Hematopoietic multipotent progenitor cell treated with erythropoietin and hydrocortisone succinate and interleukin-3 and kit ligand, for 8 days (in vitro differentiated cells): ENCODE measurements at places on chromosomes 2 and 18.

DNA sequence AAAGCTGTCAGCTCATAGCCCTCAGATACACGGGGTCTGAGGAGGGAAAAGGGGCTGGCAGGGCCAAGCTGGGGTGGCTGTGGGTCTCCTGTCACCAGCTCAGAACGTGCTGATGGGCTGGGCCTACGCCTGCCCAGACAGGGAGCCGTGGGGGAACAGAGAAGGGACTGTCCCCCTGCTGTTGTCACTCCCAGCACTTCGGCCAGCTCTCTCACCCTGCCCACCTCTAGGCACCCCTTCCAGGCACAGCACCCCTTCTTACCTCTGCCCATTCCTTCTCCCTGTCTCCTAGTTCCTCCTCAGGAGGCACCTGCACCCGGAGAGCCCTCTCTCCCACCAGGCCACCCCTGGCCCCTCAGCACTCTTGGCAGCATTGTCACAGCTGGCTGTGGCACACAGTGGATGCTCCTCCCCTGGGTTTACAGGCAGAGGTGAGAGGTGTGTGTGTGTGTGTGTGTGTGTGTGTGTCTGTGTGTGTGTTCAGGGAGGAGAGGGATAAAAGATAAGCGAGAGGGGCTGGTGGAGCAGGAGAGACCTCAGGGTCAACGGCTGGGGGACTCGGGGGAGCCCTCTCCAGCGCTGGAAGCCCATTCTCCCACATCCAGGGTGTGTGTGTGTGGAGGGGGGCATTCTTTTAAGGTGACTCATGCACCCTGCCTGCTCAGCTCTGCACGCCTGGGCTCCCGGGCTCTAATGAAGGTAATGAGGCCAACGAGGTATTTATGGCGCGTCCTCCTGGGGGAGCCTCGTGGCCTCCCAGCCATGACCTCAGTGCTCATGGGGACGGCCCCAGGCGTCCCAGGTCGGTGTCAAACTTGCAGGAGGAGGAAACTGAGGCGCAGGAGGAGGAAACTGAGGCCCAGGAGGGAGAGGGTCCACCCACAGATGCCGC lies 66.1 kb upstream of the SMAD7 start:
- DNase-seq, result no peak

GRCh38 chr2:24852026-24852425 lies 58.8 kb downstream of the CENPO start:
- DNase-seq, result no peak

DNA sequence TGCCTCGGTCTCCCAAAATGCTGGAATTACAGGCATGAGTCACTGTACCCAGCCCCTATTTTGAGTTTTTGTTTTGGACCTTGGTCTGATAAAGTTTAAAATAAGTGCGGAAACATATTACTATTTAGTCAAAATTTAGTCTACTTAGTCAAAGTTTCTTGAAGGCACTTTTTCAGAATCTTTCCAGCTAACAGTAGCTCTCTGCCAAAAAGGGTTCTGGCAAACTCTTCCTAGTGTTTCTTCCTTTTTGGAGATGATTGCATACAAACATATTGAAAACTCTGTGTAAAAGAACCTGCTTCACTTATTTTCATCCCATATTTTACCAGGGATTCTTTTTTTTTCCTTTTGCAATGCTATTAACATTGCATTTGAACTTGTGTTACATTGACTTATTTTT lies 28.8 kb downstream of the GMCL1 start:
- no peak for DNase-seq

DNA sequence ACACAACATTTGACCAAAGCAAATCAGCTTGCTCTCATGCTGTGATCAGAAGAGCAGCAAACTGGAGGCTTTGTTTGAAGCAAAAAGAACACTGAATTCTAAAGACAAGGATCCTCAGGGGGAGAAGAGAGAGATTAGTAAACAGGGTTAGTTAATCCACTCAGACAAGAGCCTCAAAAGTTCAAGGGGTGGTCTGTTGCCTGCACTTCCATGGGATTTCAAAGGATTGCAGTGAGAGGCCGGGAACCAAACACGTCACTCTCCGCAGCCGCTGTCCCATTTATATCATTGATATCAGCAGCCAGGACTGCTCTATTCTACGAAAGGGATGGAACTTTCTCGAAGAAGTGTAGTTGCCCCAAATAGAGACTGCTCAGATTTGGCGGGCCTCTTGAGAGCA lies 97.8 kb upstream of the SP3 start:
- DNase-seq, result no peak

- DNase-seq, result no peak
Measured at GRCh38 chr2:161352719-161353118, 44.5 kb downstream of the PSMD14 start.

- DNase-seq, result no peak
Measured at GRCh38 chr2:113818382-113818951, 62.0 kb upstream of the SLC35F5 start.

DNA sequence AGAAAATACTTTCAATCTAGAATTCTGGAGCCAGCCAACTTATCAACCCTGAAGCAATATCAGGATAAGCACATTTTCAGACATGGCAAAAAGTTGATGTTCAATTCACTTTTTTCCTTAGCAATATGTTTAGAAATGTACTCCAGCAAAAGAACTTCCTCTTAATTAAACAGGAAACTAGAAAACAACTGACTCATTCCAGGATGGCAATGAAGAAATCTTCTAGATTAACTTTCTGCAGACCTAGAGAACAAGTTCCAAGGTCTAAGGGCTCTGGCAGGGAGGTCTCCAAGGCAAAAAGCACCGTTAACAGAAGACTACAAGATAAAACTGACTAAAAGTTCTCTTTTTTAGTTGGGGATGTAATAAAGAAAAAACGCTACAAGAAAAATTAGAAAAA lies 69.2 kb upstream of the VWC2L start:
- no peak for DNase-seq

DNA sequence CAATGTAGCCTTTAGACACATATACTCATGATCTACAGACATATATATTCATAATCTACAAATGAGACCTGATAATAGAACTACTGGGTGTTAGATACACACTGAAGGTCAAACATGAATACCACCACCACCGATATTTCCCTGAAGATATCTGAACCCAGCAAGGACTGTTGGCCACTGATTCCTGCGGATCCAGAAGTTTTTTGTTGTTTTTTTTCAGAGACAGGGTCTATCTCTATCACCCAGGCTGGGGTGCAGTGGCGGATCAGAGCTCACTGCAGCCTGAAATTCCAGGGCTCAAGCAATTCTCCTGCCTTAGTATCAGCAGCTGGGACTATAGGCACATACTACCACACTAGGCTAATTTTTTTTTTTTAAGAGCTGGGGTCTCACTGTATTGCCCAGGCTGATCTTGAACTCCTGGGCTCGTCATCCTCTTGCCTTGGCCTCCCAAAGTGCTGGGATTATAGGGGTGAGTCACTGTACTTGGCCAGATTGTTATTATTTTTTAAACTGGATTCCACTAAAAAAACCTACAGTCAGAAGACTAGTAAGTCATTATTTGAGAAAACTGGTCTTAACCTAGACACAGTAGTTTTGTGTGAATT lies 1.8 kb downstream of the METTL5 start:
- no peak for DNase-seq

GRCh38 chr2:216622526-216622925 lies 10.7 kb upstream of the IGFBP2 start:
- DNase-seq, result no peak

DNA sequence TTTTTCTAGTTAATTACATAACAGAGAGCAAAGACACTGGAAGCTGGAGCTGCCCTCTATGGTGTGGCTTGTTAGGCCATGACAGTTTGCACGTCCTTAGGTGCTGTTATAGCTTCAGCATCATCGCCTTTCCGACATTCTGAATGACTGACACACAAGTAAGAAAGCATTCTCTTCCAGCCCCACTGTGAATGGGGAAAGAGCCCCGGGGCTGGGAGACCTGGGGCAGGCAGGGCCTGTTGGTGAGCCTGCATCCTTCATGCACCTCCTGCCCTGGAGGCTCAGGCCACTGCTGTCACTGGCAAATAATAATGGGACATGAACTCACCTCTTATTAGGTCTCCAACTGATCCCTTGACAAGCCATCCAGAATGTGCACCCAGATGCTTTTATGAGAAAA lies 71.8 kb downstream of the VAPA start:
- no peak for DNase-seq
